ENCODE measurements at places on chromosomes 1 and 21.

GRCh38 chr1:161216945-161217712 lies 2.0 kb downstream of the FCER1G start:
- no peak for DNase-seq

DNA sequence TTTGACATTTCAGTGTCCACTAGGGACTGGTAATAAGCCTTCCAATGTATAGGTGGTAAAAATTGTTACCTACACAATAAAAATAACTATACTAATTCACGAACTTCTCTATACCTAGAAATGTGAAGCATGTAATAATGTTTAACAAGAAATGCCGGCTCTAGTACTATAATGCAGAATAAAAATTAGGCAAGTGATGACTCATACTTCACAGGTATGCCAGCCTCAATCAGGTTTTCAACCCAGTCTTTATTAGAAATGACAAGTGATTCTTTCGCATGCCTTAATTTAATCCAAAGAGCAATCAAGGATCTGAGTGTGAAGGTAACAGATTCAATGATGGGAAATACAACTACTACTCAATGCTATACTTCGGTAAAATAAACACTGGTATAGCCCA lies 134.9 kb downstream of the RERE start:
- DNase-seq = no peak

DNA sequence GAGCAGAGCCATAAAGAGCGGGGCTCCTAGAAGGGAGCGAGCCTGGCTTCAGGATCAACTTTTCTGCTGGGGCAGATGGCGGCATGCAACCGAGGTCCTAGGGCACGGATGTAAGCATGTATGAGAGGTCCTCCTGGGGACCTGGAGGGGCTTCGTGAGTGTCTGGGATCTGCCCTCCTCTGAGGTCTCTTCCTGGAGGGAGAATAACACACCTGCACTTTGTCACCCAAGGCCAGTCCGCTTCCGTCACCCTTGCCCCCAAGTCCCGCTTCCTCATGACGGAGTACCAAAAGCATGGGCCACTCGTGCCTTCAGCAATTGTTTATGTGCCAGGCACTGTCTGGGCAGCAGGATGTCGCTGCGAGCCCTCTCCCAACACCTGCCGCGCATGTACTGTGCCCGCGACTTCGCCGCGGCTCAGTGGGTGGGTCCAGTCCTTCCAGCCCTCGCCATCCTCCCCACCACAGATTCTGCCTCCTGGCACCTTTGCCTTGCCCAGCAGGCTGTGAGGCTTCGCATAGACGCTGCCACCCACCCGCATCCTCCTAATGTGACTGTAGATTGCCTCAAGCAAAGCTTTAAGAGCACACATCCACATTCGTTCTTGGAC lies 60.0 kb upstream of the TMPRSS2 start:
- DNase-seq = no peak

DNA sequence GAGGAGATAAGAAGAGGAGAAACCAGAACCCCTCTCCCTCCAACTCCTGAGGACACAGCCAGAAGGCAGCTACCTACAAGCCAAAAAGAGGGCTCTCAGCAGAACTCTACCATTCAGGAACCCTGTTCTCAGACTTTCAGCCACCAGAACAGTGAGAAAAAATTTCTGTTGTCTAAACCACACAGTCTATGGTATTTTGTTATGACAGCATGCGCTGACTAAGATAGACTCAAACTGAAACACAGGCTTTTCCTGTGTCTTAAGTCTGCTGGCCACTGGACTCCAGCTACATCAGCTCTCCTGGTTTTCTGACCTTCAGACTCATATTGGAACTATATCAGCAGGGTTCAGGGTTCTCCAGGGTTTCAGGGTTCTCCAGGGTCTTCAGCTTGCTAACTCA lies 126.5 kb upstream of the TNFSF4 start:
- DNase-seq = no peak

GRCh38 chr1:206514813-206515387 lies 7.6 kb downstream of the RASSF5 start:
- no peak for DNase-seq

- no peak for DNase-seq
Measured at GRCh38 chr1:29756085-29756484, 519.8 kb downstream of the PTPRU start.

DNA sequence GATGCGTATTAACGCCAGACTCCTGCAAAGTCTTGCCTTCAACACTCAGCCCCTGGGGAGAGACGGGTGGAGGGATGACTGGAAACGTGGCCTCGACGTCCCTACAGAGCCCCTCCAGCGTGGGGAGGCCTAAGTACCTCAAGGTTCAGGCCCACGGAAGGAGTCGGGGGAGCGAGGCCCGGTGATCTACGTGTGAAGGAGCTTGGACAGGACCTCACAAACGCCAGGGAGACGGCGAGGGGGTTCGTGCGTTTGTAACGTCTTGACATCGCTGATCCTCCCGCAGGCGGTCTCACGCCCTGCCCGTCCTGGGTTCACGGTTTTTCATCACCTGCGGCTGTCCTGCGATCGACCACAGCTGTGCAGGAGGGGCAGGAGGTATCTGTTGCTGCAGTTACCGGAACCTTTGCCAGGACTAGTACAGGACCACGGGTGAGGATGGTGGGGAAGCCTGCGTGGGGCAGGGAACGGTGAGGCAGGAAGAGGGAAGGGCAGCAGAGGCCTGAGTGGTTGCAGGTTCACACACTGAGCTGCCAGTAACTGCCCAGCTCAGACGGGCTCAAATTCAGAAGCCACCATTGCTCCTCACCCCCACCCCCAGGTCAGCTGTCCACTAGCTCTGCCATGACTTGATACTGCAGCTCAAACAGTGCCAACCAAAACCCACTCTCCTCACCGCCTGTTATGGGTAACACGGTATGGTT lies 889 bp upstream of the CCNL2 start:
- no peak for DNase-seq

GRCh38 chr1:105326886-105327285 lies 1577.2 kb downstream of the AMY1C start:
- DNase-seq = no peak

DNA sequence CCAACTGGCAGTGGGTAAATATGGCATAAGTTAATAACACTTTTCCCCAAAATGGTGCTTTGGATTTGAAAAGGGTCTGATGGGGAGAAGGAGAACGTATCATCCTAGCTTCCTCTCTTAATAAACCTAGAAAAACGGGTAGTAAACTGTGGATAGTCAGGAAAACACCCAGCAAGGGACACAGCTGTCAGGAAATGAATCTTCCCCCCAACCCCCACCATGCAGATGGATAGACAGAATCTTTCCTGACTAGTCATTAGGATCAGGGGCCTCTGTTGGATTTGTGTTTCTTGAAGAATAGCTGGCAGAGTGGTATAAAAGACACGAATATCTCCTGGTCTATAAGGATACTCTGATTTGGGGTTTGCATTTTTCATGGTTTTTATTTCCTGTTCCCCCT lies 22.5 kb upstream of the LAX1 start:
- DNase-seq = no peak

GRCh38 chr1:162385280-162385623 lies 3.7 kb downstream of the C1orf226 start:
- DNase-seq = no peak

DNA sequence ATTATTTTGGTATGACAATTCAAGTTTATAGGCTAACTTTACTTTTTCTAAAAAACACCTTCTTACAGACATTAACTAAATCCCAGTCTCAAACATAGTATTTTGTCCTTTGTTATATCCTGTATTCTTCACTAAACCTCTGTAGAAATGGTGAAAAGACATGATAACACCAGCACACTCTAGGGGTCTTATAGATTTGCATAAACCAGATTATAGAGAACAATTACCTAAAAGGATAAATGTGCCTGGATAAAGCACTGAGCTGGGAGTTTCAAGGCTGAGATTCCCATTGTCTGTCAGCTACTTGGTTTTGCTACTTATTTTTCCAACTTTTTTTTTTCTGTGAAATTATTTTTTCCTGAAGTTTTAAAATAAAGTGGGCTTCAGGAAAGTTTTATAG lies 1288.6 kb upstream of the TMPRSS15 start:
- no peak for DNase-seq

DNA sequence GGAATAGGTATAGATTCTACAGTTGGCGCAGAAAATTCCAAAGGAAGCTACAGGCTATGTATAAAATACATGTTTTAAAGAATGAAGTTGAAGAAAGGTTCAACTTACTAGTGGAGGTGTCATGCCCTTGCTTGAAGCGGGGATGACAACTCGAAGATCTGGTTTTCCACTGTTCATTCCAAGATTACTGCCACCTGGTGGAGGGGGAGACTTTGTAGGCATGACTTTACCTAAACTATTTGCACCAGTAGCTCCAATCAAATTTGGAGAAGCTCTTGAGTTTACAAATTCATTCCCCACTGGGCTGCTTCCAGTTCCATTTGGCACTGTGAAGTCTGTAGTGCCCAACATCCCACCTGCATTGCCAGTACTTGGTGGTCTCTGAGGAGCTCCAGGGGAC lies 81.7 kb downstream of the AXDND1 start:
- peak; percentile 12 for DNase-seq

GRCh38 chr1:221228594-221228993 lies 349.4 kb downstream of the HLX start:
- no peak for DNase-seq

GRCh38 chr1:77927414-77927813 lies 39.0 kb downstream of the NEXN start:
- no peak for DNase-seq

- DNase-seq = peak; percentile 31
Measured at GRCh38 chr1:42157667-42158066, 4.5 kb downstream of the GUCA2B start.

DNA sequence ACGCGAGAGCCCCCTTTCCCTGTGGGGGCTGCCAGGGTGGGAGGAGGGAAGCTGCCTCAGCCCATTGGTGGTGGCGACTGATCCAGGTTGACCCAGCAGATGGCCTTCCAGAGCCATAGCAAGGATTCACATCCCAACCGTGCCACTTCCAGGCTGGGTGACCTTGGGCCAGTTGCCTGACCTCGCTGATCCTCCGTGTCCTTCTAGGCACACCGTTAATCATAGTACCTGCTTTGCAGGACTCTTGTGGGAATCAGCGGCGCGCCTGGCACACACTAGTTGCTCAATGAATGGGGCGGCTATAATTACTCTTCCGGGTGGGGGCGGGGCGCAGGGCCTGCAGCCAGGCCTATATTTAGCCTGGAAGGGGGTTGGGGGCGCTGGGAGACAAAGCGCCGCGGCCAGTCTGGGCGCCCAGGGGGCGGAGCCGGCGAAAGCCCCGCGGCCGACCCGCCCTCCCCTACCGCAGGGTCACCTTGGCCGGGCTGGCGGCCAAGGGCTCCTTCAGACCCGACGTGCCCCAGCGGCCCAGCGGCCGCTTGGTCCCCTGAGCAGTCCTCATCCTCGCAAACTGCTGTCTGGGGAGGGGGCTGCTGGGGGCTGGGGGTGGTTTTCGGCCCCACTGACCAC lies 5.1 kb downstream of the HSPB7 start:
- DNase-seq = peak; percentile 8

GRCh38 chr1:100469578-100469977 lies 68.4 kb upstream of the GPR88 start:
- no peak for DNase-seq

GRCh38 chr1:195828325-195828724 lies 779.9 kb downstream of the KCNT2 start:
- no peak for DNase-seq

GRCh38 chr1:30756545-30757351 lies 826 bp downstream of the LAPTM5 start:
- DNase-seq = no peak

DNA sequence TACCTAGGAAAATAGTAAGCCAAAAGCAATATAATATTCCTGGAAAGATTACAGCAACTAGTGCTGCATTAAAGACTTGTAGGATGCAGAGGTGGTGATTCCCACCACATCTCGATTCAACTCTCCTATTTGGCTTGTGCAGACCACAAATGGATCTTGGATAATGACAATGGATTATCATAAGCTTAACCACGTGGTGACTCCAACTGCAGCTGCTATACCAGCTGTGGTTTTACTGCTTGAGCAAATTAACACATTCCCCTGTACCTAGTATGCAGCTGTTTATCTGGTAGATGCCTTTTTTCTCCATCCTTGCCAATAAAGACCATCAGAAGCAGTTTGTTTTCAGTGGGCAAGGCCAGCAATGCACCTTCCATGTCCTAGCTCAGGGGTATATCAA lies 542.7 kb upstream of the ADGRL4 start:
- no peak for DNase-seq

DNA sequence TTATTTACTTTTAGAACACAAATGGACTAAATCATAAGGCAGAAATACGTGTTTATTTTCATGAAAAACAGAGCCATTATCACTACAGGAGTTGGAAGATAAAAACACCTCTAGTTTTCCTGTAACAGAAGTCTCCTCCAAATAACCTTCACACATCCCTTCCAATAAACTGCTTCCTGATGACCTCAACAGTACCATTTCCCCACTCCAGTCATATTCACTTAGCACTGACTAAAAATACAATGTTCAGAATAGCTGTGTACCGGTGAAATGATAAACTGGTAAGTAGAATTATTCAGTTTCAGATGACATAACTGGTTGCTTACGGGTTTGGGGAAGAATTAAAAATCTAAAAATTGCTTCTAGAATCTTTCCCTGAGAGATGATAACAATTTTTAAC lies 137.9 kb downstream of the DENND1B start:
- no peak for DNase-seq

GRCh38 chr1:159786966-159787365 lies 6.2 kb downstream of the DUSP23 start:
- DNase-seq = no peak

- DNase-seq = no peak
Measured at GRCh38 chr1:205012391-205013140, 30.4 kb upstream of the CNTN2 start.

GRCh38 chr1:2236695-2237677 lies 8.9 kb downstream of the SKI start:
- no peak for DNase-seq

DNA sequence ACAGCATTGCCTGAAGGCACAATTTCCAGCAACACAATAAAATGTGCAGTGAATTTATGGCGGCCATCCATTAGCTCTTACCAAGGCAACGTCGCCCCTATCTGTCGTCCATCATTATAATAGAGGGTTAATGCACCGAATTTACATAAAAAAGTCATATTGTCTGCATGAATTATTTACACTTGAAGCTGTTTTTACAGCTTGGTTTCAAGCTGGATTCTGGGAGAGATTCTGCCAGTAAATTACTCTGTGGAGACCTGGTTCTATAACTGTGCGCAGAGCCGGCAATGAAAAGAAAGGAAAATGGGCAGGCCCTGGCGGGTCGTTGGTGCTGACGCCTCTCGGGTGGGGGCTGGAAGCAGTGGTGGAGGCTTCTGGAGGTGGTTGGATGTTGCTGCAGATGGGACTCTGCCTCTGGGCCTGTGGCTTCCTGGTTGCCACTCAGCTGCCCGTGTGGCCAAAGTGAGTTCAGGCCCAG lies 48.9 kb upstream of the POU3F1 start:
- no peak for DNase-seq

DNA sequence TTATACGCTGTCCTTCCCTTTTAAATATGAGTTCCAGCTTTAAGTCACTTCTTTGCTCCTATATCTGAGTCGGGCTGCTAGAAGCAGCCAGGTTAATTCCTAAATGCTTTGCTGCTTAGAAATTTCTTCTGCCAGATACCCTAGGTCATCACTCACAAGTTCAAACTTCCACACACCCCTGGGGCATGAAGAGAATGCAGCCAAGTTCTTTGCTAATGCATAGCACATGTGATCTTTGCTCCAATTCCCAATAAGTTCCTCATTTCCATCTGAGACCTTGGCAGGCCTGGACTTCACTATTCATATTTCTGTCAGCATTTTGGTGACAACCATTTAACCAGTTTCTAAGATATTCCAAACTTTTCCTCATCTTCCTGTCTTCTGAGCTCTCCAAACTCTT lies 14.5 kb upstream of the APP start:
- DNase-seq = no peak
